ENCODE measurements at places on chromosomes 1 and 21.

- no peak for DNase-seq
These were observed 101.1 kb downstream of the JAK1 start for GRCh38 chr1:64865105-64865757.

DNA sequence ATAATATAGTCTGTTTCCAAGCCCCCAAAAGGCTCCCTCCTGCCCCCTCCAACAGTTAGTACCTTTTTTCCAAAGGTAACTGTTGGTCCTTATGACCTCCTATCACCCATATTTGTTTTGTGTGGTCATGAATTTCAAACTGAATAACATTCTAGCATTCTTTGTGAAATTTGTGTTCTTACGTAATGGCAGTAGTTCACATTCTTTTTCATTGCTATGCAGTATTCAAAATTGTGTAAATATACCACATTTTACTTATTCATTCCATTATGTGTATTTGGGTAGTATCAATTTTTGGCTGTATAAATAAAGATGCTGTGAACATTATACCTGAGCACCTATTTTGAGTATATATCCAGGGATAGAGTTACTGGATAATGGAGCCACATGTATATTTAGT lies 13.4 kb downstream of the RNF11 start:
- DNase-seq: no peak

DNA sequence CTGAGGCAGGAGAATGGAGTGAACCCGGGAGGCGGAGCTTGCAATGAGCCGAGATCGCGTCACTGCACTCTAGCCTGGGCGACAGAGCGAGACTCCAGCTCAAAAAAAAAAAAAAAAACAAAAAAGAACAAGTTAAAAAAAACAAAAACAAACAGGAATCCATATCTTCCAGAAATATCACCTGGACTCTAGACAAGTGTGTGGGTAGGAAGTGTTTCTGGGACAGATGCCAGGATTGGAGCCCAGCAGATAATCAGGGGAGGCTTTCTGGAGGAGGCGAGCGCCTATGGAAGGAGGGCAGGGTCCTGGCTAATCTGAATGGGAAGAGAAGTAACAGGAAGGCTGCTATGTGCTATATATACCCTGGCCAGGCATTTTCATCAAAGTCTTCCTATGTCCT lies 43.6 kb upstream of the SYNC start:
- no peak for DNase-seq

GRCh38 chr1:87135329-87135712 lies 193.4 kb upstream of the LMO4 start:
- no peak for DNase-seq

DNA sequence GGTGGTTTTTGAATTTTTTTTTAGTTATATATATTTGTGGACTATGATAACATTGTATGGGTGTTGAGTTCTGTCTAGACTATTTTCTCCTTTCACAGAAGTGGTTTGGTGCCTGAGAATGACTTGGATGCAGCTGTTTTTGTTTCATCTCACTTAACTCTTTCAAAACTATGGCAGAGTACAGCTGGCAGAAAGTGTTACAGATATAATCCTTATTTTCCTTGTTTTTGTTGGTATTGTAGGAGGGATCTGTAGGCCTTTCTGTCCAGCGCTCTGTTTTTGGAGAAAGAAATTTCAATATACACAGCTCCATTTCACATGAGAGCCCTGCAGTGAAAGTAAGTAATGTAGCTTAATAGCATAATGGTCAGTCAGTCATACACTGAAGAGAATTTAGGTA lies 13.1 kb downstream of the CDC7 start:
- DNase-seq: no peak

DNA sequence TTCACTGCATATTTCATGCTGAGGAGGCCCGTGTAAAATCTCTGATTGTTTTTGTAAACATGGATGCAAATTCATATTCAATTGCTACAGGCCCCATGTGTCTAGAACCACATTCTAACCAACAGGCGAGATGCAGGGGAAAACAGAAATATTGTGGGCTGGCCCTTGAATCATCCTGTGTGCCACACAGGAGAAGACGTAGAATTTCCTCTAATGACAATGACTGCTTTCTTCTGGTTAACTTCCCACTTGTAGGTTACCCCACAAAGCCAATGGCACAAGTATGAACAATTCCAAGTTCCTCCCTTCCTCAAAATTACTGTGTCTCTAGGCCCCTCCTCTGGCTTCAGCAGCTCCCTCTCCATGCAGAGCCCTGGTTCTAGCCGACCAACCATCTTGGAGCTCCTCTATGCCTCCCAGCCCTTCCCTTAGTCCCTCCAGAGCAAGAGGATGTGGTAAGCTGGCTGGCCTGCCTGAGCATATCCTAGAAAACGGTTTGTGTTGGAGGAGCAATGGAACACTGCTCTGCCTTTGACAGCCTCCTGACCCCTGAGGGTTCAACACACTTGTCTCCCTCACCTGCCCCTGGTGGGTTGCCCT lies 205.2 kb downstream of the HS2ST1 start:
- no peak for DNase-seq

DNA sequence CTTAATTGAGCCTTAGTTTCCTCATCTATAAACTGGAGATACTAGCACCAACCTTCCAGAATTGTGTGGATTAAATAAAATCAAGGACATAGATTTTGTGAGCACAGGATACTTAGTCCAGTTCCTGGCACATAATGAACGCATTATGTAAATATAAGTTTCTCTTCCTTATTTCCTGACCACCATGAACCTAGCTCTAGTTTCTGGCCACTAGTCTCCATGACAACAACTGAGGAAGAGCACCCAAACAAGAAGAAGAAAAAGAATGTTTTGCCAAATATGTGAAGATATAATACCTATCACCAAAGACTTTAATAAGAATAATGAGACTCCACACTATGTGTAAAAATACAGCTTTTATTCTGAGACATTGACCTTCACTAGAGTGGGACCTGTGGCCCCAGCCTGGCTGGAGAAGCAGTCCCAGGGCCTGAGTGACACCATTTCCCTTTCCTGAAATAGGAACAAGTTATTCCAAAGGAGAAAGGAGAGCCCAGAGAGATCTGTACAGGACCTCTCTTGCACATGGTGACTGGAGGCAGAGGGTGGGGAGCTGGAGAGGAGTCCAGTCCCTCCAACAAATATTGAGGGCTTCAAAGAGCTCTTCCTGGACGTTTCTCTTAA lies 940 bp upstream of the USF1 start:
- no peak for DNase-seq

DNA sequence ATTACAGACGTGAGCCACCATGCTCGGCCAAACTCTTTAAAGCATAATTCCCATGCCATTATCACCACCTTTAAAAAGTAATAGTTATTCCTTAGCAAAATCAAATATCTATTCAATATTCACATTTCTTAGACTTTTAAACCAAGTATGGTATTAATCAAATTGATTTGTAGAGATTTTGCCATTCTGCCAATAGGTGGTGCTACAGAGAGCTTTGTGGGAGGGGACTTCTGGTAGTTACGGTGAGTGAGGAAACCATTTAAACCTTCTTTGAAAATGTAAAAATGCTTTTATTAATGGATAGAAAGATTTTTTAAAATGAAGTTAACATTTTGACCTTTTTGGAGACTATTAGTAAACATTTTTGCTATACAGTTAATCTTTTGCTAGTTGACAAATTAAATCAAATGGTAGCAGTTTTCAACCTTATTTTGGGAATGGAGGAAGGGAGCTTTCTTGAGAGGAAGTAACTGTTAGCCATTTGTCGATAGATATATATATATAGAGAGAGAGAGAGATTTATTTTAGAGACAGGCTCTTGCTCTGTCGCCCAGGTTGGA lies 19.3 kb downstream of the IARS2 start:
- no peak for DNase-seq

DNA sequence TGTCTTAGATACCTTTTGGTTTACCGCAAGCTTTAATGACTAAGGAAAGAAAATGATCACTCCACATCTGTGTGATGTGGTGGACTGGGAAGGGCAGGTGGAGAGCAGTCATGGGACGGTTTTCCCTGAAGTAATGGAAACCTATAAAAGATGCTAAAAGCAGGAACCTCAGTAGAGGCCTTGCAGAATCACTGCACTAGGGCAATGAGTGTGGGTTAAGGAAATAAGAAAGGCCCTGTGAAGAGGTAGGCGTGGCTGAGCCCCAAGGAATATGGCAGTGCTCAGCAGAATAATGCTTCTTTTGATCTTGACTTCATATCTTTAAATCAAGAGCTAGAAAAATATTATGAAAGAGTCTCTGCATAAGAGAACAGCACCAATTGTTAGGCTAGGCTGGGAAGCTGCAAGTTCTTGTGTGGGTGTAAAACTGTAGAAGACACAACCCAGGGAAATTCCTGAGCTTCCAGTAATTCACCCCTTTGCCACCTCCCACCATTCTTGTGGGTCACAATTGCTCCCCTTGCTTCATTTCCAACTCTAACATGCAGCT lies 49.9 kb downstream of the CLCA4 start:
- DNase-seq: no peak

DNA sequence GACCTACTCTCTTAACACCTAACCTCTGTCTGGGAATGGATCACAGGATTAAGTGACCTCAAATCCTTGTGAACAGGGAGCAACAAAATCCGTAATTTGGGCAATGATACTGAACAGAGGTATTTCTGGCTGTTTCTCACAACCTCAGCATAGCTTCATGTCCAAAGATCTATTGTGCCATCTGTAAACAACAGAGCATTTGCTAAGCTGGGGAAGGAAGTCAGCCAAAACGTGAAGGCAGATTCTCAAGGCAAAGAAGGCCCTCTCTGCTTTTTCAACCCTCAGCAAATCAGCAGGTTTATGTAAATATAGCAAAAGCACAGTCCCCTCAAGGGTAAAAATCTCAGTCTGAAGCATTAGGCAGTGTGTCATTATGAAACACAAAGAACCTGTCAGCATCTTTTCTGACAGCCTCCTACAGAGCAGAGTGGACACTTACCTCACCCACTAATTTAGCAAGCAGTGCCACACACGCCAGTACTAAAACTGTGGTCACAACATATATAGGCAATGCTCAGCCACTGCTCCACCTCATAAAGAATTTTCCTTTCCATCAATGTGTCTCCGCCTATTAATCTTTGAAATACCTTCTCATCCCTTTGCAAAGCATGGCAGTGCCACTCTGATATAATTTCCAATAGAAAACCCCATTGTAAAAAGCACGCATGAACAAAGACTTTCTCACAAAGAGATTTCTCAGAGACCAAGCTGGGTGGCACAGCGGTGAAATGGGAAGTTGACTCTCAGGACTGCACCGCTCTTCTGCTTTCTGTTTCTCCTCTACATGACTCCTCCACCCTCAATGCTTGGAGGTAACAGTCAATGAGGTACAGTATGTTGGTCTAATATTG lies 188.0 kb downstream of the RERE start:
- no peak for DNase-seq

DNA sequence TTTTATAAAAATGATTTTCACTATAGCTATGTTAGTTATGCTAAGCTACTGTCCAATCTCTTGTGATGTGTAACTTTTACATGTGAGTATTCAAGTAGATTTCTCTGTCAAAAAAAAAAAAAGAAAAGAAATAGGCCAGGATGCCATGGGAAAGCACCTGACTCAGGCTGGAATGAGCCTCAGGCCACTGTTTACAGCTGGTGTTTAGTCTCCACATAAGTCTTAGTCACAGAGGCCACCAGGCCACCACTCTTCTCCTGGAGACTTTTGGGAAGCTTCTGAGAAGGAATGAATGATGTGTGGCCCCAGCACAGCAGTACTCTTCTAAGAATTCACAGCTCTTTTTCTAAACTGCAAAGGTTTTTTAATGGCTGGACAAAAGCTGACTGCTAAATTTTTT lies 48.9 kb downstream of the CHML start:
- DNase-seq: no peak

GRCh38 chr1:78358165-78358564 lies 132.6 kb upstream of the PTGFR start:
- DNase-seq: no peak

GRCh38 chr1:8497210-8497819 lies 179.4 kb downstream of the SLC45A1 start:
- DNase-seq: no peak

DNA sequence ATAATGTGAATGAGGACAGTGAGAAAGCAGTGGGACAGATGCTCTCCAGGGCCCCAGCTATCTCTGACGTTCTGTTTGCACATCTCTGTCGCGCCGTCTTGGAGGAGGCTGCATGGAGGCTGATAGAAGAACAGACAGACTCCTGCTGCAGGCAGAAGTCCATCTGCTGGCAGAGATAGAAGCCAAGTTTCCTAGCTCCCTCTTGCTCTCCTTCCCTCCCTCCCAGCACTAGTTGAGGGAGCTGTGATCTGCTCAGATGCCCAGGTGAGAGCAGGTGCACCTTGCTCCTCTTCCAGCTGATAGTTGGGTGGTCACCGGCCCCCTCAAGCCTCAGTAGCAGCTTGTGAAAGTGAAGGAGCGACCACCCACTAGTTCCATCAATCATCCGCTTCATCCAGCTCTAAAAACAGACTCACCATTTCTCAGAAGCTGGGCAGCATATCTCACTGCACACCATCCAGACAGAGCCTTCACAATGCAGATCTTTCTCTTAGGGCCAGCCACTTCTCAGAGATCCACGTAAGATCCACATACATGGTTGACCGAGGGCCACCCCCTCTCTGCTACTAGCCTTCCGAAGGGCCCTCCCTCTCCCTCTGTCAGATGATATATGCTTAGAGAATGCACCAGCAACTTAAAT lies 12.9 kb downstream of the LRRN2 start:
- DNase-seq: no peak

DNA sequence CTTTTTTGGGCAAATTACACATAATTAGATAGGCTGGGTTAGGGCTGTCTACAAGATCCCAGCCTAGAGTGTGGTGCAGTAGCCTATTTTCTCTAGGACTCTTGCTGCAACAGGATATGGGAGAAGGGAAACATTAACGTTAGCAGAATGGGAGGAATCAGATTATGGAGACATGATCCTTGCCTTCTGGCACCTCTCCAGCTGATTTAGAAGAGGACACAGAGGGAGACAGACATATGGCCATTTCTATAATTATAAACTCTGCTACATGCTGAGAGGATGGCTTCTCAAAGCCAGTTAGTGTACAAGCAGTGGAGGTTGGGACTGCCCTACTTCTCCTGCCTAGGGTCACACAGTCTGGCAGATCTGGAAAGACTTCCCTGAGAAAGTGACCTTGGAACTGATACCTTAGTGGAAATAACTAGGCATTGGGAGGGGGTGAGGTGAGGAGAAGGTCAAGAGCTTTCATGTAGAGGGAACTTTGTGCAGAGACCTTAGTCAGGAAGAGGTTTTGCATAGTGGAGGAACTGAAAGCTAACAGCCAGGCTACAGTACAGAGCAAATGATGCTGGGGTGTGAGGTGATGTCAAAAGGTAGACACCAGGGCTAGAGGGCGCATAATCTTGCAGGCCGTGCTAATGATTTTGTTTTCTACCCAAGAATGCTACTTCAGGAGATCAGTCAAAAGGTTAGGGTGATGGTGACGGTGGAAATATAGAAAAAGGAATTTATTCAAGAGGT lies 1.2 kb upstream of the CD1D start:
- DNase-seq: no peak

All from neural crest cell (in vitro differentiated cells).